ENCODE measurements at places on chromosomes 16 and 17. TPM values are rescaled to one million over a fixed set of nuclear protein-coding genes. Genes with fewer than 3 reads are reported as not detected.

The SLC9A5 gene
- 0.53 TPM for total RNA-seq

The MPP2 gene
- total RNA-seq, result 2.7 TPM

The TGFB1I1 gene
- 18.8 TPM for total RNA-seq

The CDH8 gene
- 2.2 TPM for total RNA-seq

The KAT8 gene
- total RNA-seq, result 66.3 TPM

The STX8 gene
- 34.0 TPM for total RNA-seq

The TMEM100 gene
- total RNA-seq, result 1.7 TPM

The SLC52A1 gene
- 5.4 TPM for total RNA-seq

The MYH3 gene
- total RNA-seq, result 1.2 TPM

Measured in suprapubic skin (tissue), 4 donors.